ENCODE measurements at places on chromosomes 11 and 22.

DNA sequence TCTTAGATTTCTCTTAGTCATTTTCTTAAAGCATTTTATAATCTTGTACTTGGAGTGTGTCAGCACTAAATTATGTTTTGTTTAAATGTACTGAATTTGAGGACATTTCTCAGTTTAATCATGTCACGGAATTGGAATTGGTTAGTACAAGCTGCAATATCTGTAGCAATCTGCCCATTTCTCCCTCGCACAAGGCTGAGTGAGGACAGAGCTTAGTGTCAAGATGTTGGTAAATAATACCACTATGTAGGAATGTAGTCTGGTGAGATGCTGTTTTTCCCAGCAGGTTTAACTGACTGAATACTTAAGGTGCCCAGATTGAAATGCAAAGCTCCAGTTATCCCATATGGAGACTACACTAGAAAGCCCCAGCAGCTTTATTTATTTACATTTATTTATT, 30.6 kb downstream of the SREBF2 start:
- peaks cover 21% of the 10 kb centered on the region for H3K4me1 ChIP-seq
- no peak for DNase-seq
- no peaks in the 10 kb centered on the region for H3K27me3 ChIP-seq
- peak overlapping the region; percentile 75 for H3K27ac ChIP-seq

- peak within 1 kb of the TSS; percentile 34 for H3K27ac ChIP-seq
- H3K4me1 ChIP-seq = no peaks in the 10 kb centered on the region
Measured at GRCh38 chr22:39456522-39457197, at the start of gene MGAT3. Gene MGAT3, plus strand, starts transcription at chr22:39457012. Its CDS starts 30,336 bp downstream, at chr22:39487348.

DNA sequence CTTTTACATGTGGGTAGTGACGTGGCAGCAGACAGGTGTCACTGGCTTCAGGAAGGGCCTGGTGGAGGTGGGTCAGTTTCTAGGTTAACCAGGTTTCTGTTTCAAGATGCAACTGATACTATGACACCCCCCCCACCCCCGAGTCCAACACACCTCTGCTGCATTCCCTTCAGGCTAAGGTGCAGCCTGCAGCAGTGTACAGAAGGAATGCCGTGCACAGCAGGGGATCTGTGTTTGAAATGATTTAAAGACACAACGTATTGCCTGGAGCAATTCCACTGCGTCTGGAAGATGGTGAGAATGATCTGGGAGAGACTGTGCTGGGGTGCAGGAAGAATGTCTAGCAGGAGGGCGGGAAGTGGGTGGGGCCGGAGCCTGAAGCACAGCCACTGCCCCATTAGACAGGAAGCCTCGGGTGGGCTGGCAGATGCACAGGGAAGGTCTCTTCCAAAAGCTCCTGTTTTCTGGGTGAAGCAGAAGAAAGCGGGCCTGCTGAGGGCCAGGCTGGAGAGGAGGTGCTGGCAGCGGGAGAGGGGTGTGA, 11.9 kb upstream of the TESMIN start:
- DNase-seq = no peak
- no peak overlapping the region for H3K4me3 ChIP-seq
- H3K27me3 ChIP-seq = no peaks in the 10 kb centered on the region
- H3K36me3 ChIP-seq = no peaks in the 10 kb centered on the region
- no peaks in the 10 kb centered on the region for H3K4me1 ChIP-seq

DNA sequence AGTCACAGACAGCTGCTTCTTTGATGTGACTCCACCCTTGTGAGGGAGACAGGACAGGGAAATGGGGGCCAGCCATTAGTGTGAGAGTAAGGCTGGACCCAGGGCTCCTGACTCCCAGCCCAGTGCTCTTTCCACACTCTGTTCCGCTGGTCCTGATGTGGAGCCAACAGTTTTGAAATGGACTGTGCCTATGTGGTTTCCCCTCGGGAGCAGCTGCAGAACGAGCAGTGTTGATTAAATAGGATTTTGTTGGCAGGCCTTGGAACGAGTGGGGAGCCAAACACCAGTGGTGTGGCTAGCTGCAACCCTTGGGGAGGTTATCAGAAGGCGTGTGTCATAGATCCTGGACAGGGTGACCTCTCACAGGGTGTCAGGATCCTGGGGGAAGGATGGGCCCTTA, 66.5 kb upstream of the AMPD3 start:
- peak; percentile 77 for DNase-seq
- H3K27me3 ChIP-seq = no peaks in the 10 kb centered on the region

GRCh38 chr11:116478205-116478604, 294.6 kb downstream of the BUD13 start:
- H3K4me1 ChIP-seq = peaks cover 8% of the 10 kb centered on the region
- DNase-seq = no peak
- H3K27ac ChIP-seq = no peak overlapping the region
- no peak overlapping the region for H3K4me3 ChIP-seq
- H3K36me3 ChIP-seq = no peaks in the 10 kb centered on the region

GRCh38 chr11:2452321-2453012, 7.7 kb downstream of the KCNQ1 start:
- no peak overlapping the region for H3K27ac ChIP-seq
- no peaks in the 10 kb centered on the region for H3K36me3 ChIP-seq
- H3K4me1 ChIP-seq = no peaks in the 10 kb centered on the region
- no peak overlapping the region for H3K4me3 ChIP-seq
- H3K27me3 ChIP-seq = peaks cover 11% of the 10 kb centered on the region

DNA sequence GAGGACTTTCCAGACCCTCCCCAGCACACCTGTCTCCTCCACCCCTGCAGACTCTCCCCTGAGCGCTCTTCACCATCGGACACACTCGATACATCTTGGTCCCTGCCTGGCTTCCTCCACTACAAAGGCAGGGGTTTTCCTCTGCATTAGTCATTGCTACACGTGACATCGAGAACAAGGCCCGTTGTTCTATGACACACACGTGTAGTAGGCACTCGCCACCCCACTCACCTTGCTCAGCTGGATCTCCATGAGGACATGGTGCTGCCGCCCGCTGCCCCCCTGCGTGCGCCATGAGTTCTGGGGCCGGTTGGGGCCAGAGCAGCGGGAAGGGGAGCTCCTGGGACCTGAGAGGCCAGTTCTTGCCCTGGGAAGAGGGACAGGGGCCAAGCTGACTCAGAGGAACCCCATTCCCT, 16.7 kb downstream of the ATG2A start:
- H3K4me1 ChIP-seq = no peaks in the 10 kb centered on the region
- H3K27me3 ChIP-seq = no peaks in the 10 kb centered on the region
- no peak overlapping the region for H3K4me3 ChIP-seq
- H3K36me3 ChIP-seq = peaks cover 7% of the 10 kb centered on the region

- H3K27me3 ChIP-seq = no peaks in the 10 kb centered on the region
- no peak for DNase-seq
- H3K36me3 ChIP-seq = no peaks in the 10 kb centered on the region
- H3K4me1 ChIP-seq = peaks cover 45% of the 10 kb centered on the region
Measured at GRCh38 chr11:64074239-64074638, 38.5 kb downstream of the FLRT1 start.

DNA sequence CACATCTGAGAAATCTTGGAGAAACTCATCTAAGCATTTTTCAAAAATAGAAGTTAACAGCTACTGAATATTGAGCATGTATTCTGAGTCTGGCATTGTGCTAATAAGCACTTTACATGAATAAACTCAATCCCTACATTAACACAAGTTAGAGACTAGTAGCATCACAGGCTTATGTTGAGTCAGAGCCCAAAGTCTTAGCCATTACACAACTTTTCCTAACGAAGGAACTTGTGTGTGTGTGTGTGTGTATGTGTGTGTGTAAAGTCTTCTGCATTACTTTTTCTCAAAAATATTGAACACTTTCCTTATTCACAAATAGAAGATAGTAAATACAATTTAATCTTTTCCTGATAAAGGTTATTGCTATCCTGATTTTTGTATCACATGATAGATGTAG, 8.7 kb upstream of the CLPB start:
- H3K36me3 ChIP-seq = no peaks in the 10 kb centered on the region
- H3K27me3 ChIP-seq = no peaks in the 10 kb centered on the region
- DNase-seq = no peak
- no peak overlapping the region for H3K27ac ChIP-seq
- no peaks in the 10 kb centered on the region for H3K4me1 ChIP-seq
- H3K4me3 ChIP-seq = no peak overlapping the region

- H3K36me3 ChIP-seq = no peaks in the 10 kb centered on the region
- DNase-seq = no peak
- no peak overlapping the region for H3K27ac ChIP-seq
- peaks cover 18% of the 10 kb centered on the region for H3K4me1 ChIP-seq
- no peak overlapping the region for H3K4me3 ChIP-seq
Measured at GRCh38 chr11:623999-624704, 603 bp downstream of the CDHR5 start.

All from gastrocnemius medialis (tissue), 4 donors.